Stimulated activated CD8-positive, alpha-beta memory T cell treated with anti-CD3 and anti-CD28 coated beads, Interleukin-7, amount 100 ng/mL, for 1 hour (primary cell): ENCODE measurements at places on chromosomes 6 and 20.

- no peak for DNase-seq
Measured at GRCh38 chr6:19219931-19220330, 617.2 kb upstream of the ID4 start.

DNA sequence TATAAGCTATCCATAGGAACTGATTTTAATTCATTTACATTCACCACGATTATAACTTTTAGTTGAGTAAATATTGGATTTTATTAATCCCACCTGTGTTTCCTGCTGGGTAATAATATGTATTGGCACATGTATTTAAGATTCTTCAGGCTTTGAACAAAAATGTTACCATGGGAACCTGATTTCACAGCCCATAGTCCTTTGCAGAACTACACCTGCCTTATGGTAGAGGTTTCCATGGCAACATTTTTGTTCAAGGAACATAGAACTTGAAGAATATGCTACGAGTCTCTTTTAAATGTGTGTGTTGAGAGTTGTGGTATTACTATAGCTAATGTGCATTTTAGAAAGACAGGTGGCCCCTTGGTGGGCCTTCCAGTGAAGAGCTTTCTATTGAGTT is 317.4 kb downstream of the SAMD5 start:
- DNase-seq: no peak

GRCh38 chr6:166743406-166744222 is 116.6 kb upstream of the RPS6KA2 start:
- no peak for DNase-seq

DNA sequence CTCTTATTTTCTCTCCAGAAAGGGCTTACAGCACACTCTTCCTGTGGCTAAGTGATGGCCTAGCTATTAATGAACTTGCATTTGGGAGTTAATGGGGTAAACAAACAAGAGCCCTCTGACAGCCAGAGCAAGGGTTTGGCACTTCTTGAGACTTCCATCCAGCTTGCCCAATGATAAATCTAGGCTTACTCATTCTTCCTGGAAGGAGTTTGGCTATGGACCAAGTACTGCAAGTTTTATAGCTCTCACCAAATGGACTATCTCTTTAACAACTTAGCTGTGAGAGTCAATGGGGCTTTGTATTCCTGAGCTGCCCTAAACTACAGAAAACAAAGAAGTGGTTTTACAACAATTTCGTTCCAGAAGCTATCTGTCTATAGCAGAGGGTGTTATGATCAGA is 16.7 kb upstream of the PI3 start:
- DNase-seq: no peak

GRCh38 chr20:14950633-14951032 is 613.2 kb upstream of the FLRT3 start:
- no peak for DNase-seq

GRCh38 chr6:42891199-42891722 is 11.8 kb downstream of the RPL7L1 start:
- DNase-seq: no peak

- no peak for DNase-seq
Measured at GRCh38 chr6:11043378-11043960, 636 bp downstream of the ELOVL2 start.

- DNase-seq: no peak
Measured at GRCh38 chr6:25535632-25536225, 116.3 kb upstream of the SCGN start.

- DNase-seq: no peak
Measured at GRCh38 chr20:56247954-56248782, at the start of gene MC3R. Gene MC3R (plus strand): TSS chr20:56248732. CDS start chr20:56248844, 112 bp downstream.
